Hematopoietic multipotent progenitor cell treated with erythropoietin and hydrocortisone succinate and interleukin-3 and kit ligand, for 8 days (in vitro differentiated cells): ENCODE measurements at places on chromosomes 16 and 17.

DNA sequence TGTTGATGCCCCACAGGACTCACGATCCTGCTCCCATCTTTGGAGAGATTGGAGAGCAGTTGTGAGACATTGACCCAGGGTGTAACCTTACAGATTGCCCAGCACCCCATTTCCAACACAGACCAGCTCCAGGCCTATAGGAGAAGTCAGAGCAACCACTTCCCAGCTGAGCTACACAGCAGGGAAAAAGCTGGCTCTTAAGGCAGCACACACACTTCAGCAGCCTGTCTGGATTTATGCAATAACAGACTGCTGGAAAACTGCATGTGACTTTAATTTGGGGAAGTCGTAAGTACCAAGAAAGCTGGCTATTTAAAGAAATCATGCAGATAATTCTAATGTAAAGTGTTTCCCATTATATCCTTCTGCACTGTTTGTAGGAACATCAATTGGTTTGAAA lies 30.8 kb downstream of the NOG start:
- DNase-seq: no peak

DNA sequence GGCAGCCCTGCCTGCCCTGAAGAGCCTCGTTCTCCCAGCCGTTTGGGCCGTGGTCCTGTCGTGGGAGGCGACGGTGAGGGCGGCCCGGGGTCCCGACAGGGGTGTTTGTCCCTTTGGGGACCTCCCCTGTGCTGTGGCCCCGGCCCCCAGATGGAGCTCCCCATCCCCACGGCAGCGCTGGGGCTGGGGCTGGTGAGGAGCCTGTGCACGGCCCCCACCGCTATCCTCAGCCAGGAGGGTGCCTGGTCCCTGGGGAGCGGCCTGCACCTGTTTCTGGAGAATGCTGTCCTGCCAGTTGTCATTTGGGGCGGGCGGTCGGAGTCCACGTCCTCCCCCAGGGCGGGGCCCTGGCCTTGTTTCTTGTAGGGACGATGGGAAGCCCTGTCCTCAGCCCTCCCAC lies 6.6 kb downstream of the CAPN15 start:
- no peak for DNase-seq

DNA sequence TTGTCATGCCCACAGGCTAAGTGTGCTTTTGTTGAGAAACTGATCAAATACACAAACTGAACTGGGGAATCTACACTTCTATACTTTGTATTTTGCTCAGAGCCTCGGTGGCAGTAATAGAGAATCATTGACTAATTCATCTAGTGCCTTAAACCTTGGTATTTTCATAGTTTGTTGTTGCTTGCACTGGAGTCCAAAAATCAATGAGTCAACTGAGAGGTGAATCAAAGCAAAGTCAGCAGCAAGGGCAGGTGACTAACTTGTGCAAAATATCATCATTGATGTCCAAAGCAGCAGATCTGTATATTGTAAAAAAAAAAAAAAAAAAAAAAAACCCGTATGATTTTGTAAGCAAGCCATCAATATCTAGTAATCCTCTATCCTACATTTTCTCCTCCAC lies 296.4 kb downstream of the MAP2K6 start:
- DNase-seq: no peak

- DNase-seq: no peak
Observed at GRCh38 chr16:64339052-64339770, 782.7 kb downstream of the CDH11 start.

- DNase-seq: no peak
Observed at GRCh38 chr16:50365791-50366575, 2.8 kb downstream of the BRD7 start.

- DNase-seq: peak; percentile 43
Observed at GRCh38 chr17:64037802-64038201, 17.4 kb upstream of the ICAM2 start.

DNA sequence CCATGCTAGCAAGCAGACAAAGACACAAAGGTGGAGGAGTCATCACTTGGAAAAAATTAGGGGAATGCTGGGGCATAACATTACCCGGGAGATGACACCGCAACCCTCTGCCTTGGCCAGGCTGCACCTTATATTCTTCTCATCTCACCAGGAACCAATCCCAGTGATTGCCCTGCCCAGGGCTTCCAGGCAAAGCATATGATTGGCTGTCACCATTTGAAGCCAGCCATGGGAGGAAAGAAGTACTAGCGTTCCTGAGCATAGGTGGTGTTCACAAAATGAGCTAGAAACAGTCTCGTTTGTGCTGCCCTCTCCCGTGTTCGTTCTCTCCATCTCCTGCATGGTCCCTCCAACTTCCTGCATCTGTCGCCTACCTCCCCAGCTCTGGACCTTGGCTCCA lies 29.6 kb downstream of the TEKT5 start:
- no peak for DNase-seq

GRCh38 chr16:50259334-50260205 lies 6.8 kb upstream of the ADCY7 start:
- DNase-seq: peak; percentile 45

GRCh38 chr16:55571-56136 lies 2.0 kb downstream of the SNRNP25 start:
- DNase-seq: no peak

DNA sequence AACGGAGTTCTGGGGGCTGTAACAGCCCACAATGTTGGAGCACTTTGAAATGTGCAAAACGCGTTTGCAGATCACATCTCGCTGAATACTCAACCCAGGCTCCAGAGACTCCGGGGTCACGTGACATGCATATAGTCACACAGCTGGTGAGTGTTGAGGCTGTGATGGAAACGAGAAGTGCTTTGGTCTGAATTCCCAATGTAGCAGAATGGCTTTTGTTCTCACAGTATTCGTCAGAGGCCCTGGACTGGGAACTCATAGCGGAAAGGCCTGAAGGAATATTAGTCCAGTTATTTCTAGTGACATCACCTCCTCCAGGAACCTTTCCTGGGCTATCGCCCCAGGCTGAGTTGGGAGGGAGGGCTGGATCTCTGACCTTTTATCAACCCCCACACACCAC lies 95.8 kb upstream of the CRHR1 start:
- no peak for DNase-seq

DNA sequence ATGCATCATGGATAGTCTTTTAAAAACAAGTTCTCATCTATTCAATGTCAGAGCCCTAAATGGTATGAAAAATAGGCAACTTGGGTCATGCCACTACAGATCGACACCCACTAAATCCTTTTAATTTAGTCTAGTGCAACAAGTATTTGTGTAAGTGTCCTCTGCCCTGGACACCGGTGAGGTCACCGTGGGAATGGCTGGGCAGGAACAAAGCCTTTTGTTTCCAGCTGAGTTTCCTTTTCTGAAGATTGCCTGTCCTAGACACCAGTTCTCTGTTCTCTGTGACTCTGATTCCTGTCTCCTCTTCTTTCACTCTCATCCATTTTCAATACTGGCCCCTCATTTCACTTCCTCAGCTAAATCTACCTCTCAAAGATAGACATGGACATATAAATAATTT lies 446.5 kb downstream of the MAF start:
- no peak for DNase-seq

- no peak for DNase-seq
Observed at GRCh38 chr17:7326186-7326585, 2.9 kb downstream of the NEURL4 start.

DNA sequence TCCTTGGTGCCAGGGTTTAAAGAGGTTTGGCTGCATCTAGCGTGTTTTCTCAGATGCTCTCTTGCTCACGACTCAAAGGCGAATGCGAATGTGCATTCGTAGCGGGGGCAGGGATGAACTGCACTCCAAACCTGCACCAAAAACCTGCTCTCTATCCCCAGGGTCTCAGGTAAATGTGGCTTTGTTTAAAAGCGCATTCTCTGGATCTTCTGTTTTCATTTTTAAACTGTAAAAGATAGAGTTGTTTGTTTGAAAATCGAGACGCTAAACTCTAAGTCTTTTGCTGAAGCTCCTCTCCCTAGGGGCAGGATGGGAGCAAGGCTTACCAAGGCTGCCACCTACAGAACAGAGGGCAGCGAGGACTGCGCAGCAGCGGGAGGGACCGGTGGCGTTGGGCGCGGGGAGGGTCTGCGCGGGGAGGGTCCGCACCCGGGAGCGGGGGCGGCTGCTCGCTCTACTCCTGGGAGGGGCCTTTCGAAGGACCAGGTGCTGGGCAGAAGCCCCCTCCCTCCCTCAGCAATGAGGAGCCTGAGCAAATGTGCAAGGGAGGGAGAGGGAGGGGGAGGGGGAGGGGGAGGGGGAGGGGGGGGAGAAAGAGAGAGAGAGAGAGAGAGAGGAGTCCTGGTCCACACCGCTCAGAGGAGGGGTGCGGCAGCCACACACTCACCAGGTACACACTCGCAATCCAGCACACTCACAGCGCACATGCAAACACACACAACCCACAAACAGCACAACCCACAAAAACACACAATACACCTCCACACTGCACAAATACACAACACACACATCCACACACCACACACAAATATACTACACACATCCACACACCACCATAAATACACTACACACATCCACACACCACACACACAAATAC lies 142.8 kb downstream of the GRIN2A start:
- no peak for DNase-seq

DNA sequence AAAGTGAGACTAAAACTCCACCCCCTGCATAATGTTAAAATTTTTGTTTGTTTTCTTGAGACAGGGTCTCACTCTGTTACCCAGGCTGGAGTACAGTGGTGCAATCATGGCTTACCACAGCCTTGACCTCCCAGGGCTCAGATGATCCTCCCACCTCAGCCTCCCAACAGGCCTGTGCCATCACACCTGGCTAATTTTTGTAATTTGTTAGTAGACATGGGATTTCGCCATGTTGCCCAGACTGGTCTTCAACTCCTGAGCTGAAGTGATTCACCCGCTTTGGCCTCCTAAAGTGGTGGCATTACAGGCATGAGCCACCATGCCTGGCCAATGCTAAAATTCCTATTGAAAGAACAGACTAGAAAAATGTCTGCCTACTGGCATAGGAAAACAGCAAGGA lies 103.8 kb downstream of the TRIM37 start:
- no peak for DNase-seq

DNA sequence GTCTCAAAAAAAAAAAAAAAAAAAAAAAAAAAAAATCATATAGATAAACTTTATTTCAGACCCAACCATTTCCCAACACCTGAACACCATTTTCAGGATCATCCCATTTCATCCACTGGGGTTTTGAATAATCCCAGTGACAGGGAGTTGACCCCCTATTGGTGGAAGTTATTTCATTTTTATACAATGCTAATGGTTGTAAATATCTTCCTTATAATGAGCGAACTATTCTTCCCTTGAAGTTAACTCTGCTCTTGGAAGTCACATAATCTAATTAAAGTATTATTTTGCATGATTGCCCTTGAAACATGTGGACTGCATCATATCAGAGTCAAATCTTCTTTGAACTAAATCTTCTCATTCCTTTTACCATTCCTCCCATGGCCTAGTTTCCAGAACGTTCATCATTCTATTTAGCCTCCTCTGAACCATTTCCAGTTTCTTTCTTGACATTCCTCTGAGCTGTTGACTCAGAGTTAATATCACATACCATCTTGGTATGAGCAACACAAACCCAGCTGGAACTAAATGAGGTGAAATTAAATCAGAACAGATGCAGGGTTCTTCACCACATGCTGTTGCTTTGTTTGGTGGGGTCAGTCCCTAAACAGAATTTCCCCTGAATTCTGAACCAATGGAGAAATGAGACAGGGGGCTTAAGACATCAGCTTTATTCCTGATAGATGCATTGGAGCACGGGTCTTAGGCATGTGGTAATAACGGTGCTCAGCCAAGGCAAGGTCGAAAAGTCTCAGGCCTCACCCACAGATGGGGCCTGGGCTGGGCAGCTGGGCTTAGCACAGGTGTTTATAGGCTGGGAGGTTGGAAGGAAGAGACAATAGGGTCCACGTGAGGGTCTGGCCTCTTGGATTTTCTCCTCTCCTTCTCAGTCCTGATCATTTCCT lies 8.9 kb downstream of the HSD17B2 start:
- no peak for DNase-seq

DNA sequence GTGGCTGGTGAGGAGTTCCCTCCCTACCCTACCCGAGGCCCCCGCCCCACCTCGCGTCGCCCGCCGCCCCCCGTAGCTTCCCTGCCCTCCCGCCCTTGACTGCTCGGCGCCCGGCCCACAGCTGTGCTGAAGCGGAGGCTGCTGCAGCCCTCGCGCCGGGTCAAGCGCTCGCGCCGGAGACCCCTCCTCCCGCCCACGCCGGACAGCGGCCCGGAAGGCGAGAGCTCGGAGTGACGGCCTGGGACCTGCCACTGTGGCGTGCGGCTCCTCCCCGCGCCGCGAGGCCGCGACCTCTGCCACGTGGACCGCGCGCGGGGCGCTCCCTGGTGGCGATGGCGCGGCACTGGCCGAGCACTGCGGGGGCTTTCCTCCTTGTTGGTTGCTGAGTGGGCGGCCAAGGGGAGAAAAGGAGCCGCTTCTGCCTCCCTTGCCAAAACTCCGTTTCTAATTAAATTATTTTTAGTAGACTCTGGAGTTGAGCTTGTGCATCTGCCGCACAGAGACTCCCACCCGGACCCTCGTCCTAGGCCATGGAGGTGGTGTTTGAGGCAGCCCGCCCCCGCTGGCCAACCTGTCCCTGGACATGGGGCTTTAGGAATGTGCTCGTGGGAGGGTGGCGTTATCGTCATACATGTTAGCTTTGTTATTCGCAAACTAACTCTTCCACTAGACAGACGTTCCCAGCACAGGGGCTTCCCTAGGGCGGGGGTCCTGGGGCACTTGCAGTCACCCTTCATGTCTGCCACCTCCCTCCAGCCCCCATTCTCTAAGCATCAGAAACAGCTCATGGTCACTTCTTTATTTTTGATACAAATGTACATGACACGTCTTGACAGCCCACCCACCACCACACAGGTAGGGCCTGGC lies 4.4 kb downstream of the TP53I13 start:
- DNase-seq: peak; percentile 42

- DNase-seq: no peak
Observed at GRCh38 chr16:87375426-87376135, 8.0 kb downstream of the FBXO31 start.

- no peak for DNase-seq
Observed at GRCh38 chr16:78434401-78434800, 334.9 kb downstream of the WWOX start.

GRCh38 chr16:7344830-7345780 lies 12.5 kb downstream of the RBFOX1 start:
- no peak for DNase-seq

DNA sequence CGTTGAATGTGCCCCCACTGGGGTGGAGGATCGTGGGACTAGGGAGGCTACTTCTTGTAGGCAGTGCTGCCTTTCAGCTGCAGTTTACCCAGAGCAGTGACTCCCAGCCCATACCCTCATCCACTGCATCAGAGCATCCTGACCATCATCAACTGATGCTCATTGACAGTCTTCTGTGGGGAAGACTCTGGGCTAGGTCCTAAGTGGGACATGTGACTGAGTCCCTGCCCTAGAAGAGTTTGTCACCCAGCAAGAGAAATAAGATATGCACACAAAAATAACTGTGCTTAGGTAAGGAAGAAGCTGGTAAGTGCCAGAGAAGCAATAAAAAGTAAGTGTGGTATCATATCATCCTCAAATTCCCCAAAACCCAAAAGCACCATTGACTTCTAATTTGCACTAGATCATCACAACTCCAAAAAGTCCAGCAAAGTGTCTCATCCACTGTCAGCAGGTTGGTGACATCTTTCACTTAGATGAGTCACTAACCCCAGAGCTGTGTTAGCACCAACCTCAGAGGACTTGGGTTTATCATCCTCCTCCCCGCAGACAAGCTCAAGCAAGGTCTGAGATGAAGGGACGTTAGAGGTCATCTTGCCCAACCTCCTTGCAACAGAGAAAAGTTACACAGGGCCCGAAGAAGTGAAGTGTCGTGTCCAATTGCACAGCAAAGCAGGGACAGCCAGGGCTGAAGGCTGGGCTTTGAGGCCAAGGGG lies 99.0 kb downstream of the CCDC182 start:
- no peak for DNase-seq

- DNase-seq: no peak
Observed at GRCh38 chr16:4051591-4051990, 64.7 kb downstream of the ADCY9 start.
